ENCODE measurements at places on chromosomes 1 and 21. TPM values are rescaled to one million over a fixed set of nuclear protein-coding genes. Genes with fewer than 3 reads are reported as not detected.

Gene HTR6
- not detected for polyA plus RNA-seq

Gene SELP
- polyA plus RNA-seq: 0.76 TPM

Gene MAST2
- 96.2 TPM for polyA plus RNA-seq

Gene PGD
- polyA plus RNA-seq: 103 TPM

Gene SSR2
- polyA plus RNA-seq: 206 TPM

Gene KLHDC7A
- 0.04 TPM for polyA plus RNA-seq

Gene C1orf115
- polyA plus RNA-seq: 11.9 TPM
